Glutamatergic neuron (in vitro differentiated cells): ENCODE measurements at places on chromosomes 7 and 10.

DNA sequence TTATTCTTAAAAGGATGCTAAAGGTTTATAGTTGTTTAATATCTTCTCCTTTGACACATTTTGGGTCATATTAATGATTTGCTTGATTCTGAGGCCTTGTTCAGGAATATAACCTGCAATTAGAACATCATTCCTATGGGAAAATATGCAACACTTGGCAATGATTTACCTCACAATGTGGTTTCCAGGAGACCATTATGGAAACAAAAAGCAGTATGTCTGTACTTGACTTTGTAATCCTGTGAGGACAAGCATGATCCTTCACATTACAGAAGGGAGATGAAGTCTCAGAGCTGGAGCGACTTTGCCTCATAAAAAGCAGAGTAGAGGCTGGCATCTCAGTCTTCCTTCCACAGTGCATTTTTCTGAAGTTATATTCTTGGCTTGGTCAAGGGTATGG lies 57.0 kb upstream of the CDCA7L start:
- DNase-seq = no peak

GRCh38 chr10:3931901-3932300 lies 146.9 kb upstream of the KLF6 start:
- no peak for DNase-seq

GRCh38 chr10:84335516-84335915 lies 7.1 kb downstream of the CCSER2 start:
- DNase-seq = no peak

- no peak for DNase-seq
These were observed 12.3 kb downstream of the ZNF316 start for GRCh38 chr7:6649241-6649961.

DNA sequence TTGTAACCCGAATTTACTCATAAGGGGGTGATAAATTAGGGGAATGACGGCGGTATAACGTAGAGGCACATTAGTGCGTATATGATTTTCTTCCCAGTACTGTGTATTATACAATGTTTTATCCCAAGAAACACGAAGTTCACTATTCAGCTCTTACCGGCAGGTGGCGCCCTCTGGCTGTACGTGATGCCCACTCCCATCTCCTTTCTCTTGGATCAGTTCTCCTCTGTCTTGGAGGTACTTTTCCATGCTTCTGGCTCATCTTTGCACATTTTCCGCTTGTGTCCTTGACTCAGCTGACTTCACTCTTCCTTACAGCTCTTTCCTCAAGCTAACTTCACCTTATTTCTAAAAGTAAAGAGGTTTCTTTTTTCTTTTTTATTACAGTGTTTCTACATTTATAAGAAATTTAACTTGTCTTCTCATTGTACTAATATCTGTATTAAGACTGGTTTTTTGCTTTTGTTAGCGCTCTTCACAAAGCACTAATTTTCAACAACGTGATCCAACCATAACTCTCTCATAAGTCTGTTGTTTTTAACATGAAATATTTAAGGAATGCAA lies 21.3 kb downstream of the TMEM176B start:
- peak; percentile 93 for DNase-seq

GRCh38 chr10:132407846-132408278 lies 10.9 kb downstream of the PWWP2B start:
- no peak for DNase-seq

- no peak for DNase-seq
These were observed 31.4 kb upstream of the SVIL start for GRCh38 chr10:29666201-29666600.

DNA sequence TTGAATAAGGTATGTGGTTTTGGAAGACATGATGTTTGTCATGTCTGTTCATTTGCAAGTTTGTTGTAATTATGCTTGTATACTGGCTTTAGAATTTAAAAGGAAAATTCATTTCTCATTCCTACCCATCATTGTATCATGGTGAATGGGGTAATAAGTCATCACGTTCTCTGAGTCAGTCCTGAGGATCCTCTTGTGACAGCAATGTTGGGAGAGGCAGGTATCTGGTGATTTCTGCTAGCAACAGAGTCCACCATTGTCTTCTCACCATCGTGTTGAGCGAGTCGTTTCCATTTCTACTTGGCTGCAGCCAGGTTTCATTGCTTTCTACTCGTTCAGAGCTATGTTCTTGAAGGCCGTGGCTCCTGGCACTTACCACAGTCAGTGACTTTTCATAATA lies 16.3 kb downstream of the CUL1 start:
- no peak for DNase-seq

DNA sequence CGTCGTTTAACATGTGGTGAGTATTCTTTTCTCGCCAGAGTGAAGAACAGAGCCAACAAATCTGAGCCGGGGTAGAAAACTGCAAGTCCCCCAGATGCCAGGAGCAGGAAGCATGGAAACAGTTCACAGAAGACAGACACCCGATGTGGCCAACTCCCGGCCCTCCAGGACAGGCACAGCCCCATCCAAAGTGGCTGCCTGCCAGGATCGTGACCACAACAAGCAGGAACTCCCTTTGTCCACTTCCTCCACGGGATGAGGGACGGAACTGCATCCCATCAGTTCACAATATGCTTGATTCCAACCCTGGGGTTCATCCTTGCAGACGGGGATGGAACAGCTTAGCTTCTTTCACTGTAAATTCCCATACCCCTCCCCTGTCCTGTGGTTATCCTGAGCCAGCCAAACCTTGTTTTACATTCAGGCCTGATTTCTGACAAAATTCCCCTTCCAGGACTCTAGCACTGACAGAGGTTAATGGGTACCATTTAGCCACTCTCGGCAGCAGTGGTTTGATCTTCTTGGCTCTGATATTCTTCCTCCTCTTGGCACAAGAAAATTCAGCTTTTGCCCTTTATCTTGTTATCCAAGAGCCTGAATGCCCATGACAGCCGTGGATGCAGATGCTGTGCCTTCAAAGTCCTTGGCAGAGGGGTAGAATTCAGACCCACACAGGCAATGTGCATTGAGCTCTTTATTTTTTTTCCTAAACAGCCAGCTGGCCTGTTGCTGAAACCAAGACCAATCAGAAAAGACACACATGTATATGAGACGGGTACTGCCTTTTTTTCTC lies 105.5 kb upstream of the FAM204A start:
- DNase-seq = no peak
